ENCODE measurements at places on chromosomes 11 and 22.
A peak's percentile ranks its signal among the peaks of the same experiment; 100 is the strongest.

GRCh38 chr11:126720539-126721235, 279.9 kb downstream of the KIRREL3 start:
- no peak for DNase-seq

DNA sequence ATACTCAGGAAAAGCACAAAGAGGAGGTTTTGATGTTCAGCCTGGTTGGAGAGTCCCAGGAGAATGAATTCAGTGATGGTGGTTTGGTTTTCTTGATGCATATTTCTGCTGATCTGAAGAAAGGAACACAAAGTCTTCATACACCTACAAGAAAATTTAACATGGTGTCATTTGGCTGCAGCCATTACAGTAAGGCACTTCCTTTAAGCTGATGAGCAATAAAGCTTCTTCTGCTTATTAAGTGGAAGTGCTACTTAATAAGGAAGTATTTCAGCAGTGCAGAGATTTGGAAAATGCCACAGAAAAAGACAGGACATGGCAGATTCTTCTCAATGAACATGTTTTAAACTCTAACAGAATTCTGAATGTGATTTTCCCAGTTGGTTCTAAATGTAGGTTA, at the start of gene OR1S2:
TSS of gene OR1S2 (minus strand) at position 101 of the 400 bp plus-strand sequence. CDS start at position 101, 0 bp downstream.
- no peak for DNase-seq

- no peak for DNase-seq
Measured at GRCh38 chr11:126919147-126919823, 81.3 kb downstream of the KIRREL3 start.

- DNase-seq, result no peak
Measured at GRCh38 chr11:127994736-127995135, 592.6 kb downstream of the ETS1 start.

GRCh38 chr22:22802339-22802970, 85.2 kb upstream of the IGLL5 start:
- DNase-seq, result no peak

- DNase-seq, result peak; percentile 15
Measured at GRCh38 chr22:32660292-32660691, 141.2 kb upstream of the TIMP3 start.

GRCh38 chr11:25309818-25310217, 813.0 kb downstream of the LUZP2 start:
- DNase-seq, result no peak

DNA sequence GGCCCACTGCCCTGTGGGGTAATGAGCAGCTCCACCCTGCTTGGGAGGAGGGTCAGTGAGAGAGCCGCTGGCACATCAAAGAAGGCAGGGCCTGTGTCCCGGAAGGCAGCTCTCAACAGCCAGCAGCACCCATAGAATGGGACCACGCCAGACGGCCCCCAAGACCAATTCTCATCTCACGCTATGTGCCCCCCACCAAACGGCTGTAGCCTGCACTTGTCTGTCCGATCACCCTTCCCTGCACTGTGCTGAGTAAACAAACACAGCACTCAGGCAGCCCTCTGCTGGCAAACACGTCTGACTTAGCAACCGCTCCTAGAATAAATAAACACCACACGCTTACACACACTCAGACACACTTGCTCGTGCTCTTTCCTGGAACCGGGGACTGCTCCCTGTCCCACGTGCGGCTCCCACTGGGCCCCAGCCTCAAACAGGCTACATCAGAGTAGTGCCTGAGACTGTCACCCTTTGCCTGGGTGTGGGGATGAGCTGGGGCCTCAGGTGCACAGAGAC, 53.2 kb upstream of the CDON start:
- DNase-seq, result no peak

- DNase-seq, result no peak
Measured at GRCh38 chr22:35631597-35631996, 14.5 kb upstream of the MB start.

DNA sequence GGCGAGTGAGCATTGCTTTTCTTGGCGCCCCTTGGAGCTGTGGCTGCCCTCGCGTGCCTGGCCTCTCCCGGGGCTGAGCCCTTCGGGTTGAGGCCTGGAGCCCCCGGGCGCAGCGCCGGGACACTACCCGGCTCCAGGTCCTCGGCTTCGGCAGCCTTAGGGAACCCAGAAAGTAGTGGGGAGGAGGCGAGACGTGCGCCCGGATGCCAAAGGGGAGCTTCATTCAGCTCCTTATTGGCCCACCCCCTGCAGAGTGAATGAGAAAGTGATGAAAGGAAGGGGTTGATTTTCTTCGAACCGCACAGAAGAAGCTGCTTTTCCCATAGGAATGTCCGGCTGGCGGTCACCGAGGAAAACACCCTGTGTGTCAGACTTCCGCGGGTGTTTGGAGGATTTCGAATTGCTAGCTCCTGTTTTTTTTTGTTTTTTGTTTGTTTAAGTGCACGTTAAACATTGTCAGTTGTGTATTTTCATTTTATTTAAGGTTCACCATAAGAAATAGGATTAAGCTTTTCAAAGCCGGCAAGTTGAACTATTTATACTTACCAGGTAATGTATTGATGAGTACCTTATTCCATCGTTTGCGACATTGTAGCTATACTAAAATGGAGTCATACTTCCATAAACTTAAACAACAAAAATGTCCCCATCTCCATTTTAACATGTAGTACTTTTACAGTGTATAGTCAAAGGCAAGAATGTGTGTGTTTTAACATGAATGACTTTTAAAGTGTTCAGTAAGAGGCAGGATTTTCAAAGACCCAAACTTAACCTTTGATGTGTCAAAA, 841 bp upstream of the EIF4G2 start:
- DNase-seq, result no peak

DNA sequence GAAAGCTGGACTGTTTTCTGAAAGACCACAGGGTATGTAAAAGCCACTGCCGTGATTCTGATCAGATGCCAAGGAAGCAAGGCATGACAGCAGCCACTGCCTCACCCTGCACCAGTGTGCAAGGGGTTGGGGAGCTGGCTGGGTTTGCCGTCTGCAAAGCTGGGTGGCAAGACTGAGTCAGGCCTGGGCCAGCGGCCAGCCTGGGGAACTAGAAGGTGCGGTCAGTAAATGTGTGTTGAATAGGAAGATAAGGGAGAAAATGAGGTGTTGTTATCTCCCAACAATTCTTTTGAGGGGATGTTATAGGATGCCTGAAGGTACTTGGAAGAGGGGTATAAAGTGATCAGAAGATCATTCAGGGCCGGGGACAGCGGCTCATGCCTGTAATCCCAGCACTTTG, 8.0 kb downstream of the VSTM5 start:
- DNase-seq, result no peak

GRCh38 chr11:113675565-113675964, 30.5 kb downstream of the TMPRSS5 start:
- no peak for DNase-seq

- no peak for DNase-seq
Measured at GRCh38 chr11:73173755-73174494, 31.8 kb upstream of the FCHSD2 start.
